Stimulated activated CD4-positive, alpha-beta T cell treated with anti-CD3 and anti-CD28 coated beads, Interleukin-4, amount 100 ng/mL, for 1 hour (primary cell): ENCODE measurements at places on chromosomes 1 and 21.

- DNase-seq, result no peak
Measured at GRCh38 chr1:222555992-222556615, 8.2 kb upstream of the HHIPL2 start.

DNA sequence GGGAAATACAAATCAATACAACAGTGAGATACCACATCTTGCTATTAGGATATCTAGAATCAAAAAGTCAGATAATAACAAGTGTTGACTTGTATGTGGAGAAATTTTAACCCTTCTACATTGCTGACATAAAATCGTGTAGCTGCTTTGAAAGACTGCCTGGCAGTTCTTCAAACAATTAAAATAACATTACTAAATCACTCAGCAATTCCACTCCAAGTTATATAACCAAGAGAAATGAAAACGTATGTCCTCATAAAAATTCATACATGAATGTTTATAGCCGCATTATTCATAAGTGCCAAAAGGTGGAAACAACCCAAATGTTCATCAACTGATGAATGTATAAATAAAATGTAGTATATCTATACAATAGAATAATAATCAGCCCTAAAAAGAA, 164.6 kb downstream of the RASAL2 start:
- DNase-seq, result no peak

GRCh38 chr1:58340185-58340584, 206.3 kb downstream of the OMA1 start:
- no peak for DNase-seq

DNA sequence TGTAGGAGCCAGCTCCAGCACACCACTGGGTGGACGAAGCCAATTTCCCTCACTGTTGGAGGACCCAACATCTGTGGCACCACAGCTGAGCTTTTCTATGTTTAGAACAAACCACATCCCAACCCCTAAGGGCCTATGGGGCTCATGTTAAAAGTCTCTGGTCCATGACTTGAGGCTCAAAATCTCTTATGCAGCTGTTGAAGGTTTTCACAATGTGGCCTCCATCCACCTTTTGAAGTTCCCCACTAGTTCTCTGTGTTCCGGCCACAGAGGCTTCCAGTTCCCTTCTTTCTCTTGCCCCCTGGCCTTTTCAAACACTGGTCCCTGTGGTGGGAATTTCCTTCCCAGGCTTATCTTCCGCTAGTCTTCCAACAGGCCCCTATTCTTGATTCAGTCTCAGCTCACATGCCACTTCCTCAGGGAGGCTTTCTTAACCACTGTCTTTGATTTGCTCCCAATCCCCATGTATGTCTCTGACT, 3.9 kb upstream of the IFNLR1 start:
- DNase-seq, result no peak

GRCh38 chr1:203677771-203678170, 51.1 kb downstream of the ATP2B4 start:
- no peak for DNase-seq

DNA sequence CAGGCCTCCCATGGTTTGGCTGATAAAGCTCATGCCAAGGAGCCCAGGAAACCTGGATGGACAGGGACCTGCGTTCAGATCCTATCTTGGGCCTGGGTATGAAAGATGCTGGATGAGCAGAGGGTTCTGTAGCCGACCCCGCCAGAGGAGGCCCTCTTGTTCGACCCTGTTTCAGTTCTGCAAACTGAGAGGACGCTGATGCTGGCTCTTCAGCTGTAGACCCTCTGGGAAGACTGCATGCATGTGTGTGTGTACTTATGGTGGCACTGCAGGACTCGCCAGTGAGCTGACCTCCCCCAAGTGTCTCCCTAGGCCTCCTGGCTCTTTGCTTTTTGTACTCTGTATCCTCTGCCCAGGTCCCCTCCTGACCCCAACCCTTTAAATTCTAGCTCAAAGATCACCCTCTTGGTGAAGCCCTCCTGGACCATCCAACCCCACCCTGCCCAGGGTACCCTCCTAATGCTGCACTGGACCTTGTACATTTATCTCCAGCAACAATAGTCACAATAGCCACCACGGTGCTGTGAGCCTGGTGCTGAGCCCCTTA, 1.6 kb downstream of the EPS8L3 start:
- DNase-seq, result no peak

DNA sequence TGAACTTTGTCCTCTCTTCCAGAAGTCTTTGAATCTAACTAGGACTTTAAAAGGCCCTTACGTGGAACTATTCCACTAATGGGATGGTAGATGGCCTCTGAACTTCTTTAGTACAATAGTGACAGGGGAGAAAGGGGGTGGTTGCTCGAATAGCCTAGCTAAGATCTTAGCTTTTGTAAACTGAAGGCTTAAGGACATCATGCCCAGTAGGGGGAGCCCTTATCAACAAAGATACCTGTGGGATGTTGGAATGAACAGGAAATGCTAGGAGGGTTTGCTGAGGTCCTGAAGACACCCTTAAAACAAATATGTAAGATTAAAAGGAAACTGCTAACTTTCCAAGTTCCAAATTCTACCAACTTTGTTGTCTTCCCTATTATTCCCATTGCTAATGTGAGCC, 33.2 kb downstream of the NHLH2 start:
- DNase-seq, result no peak

- no peak for DNase-seq
Measured at GRCh38 chr21:36518883-36519492, 39.1 kb upstream of the CLDN14 start.

DNA sequence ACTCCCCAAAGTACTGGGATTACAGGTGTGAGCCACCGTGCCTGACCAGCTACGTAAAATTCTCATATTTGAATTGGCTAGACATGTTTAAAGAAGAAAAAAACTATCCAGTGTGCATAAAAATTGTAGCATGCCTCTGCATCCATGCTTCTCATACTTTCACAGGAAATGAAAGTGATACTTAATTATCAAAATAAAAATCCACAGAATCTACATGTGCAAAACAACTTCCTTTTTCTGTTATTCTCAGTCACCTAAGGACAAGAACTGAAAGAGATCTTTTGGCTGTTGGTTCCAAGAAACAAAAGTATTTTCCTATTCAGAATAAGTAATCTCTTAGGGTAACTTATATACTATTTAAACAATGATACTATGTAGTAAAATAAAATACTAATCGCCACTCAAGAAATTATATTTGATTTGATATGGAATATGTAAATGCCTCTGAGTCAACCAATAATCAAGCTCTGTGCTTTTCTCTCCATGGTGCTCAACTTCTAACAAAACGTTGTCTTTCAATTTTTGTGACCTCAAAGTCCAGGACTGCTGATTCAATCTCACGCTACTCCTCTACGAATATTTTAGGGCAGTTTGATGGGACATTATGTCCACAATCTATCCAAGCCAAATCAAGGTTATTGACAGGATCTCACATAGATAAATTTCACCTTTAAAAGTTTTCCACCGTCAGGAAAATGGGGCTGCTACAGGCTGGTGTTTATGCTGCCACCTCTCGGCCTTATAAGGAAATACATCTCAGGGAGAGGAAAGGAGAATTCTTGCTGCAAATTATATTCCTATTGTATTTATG, 102.7 kb downstream of the ZNF281 start:
- DNase-seq, result no peak

- DNase-seq, result no peak
Measured at GRCh38 chr1:40155910-40156309, 5.3 kb upstream of the RLF start.

DNA sequence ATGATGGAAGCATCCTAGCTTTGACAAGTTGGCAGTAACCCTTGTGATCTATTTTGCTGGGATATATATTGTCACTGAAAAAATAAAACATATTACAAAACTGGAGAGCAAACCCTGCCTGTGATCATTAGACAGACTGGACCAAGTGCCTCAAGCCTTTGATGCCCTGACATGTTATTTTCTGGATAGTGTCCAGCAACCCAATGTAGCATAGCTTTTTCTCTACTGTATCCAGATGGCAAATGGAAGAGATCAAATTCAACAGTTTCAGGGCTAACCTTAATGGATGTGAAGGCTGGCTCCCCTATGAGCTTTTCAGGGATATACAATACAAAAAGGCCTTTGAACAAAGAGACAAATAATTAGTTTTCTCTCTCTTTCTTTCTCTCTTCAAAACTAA, 25.1 kb downstream of the WARS2 start:
- no peak for DNase-seq

DNA sequence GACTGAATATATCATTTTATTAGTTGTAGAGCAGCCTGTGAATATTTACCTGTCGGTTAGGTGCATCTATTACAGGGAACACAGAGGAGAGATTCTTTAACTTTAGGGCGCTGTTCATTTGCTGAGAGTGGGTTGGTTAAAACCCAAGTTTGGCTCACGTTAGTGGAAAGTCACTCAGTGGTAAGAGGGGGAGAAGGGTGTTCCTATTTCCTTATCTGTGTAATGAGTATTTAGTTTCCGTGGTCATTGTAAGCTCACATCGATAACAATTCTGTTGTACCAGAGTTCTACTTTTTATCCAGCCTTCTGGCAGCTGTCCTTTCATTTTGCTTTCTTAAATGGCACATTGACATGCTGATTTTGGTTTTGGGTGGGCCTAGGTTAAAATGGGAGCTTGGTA, 773.2 kb upstream of the ADAMTS5 start:
- DNase-seq, result no peak

DNA sequence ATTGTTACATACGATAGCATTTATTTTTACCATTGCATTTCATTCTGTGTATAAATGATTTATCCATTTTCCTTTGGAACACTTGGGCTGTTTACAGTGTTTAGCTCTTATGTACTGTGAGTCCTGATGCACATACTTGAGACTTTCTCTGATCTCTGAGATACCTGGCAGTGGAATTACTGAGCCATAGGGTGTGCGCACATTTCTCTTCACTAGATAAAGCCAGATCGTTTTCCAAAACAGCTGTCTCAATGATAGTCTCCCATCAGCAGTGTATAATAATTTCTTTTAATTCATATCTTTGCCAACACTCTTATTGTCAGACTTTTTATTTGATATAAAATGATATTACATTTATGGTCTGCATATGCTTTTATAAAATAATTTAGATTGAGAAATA, 66.2 kb downstream of the VPS13D start:
- no peak for DNase-seq

DNA sequence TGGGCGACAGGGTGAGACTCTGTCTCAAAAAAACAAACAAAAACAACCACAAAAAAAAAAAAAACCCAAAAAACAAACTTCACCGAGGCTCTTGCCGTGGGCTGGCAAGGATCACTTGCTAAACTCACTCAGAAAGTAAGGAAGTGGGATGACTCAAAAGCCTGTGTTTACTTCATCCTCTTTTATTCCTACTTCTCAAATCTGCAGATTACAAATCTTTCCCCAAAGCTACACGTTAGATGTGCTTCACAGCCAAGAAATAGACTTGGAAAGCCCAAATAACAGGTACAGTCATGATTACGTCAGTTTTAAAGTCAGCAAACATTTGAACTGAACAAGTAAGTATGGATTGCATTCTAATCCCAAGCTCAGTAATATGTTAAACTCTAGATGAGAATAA, 359.3 kb downstream of the ADGRL2 start:
- no peak for DNase-seq

DNA sequence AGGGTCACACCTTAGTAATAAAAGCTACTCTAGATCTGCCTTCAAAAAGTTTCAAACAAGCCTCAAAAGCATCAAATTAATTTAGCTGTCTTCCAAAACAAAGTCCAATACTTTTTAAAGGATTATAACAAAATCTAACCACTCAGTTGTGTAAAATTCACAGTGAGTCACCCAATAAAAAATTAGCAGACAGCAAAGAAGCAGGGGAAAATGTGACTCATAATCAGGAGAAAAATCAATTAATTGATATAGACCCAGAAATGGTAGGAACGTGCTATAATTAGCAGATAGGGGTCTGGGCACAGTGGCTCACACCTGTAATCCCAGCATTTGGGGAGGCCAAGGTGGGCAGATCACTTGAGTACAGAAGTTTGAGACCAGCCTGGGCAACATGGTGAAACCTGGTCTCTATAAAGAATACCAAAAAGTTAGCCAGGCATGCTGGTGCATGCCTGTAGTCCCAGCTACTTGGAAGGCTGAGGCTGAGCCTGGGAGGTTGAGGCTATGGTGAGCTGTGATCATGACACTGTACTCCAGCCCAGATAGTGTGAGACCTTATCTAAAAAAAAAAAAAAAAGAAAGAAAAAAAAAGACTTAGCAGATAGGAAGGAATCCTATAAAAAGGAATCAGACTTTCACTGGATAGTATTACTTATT, 8.1 kb upstream of the MYOG start:
- no peak for DNase-seq

GRCh38 chr1:15761366-15762128, 3.0 kb downstream of the FBLIM1 start:
- DNase-seq, result no peak

GRCh38 chr1:167486090-167486824, 32.1 kb downstream of the CD247 start:
- no peak for DNase-seq

DNA sequence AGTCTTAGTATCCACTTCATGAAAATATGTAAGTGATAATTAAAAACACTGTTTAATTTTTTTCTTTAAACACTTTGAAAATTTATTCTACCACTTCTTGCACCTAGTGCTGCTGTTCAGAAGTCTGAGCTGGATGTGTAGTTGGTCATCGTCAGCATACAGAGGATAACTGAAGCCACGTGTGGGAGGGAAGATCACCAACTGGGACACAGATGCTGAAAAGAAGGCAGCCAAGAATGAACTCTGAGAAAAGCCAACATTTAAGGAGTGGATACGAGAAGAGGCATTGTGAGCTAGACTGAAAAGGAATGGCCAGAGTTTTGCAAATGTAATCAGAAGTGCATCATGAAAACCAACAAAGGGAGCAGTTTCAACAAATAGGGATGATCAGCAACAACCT, 24.6 kb upstream of the CLCA4 start:
- DNase-seq, result no peak

DNA sequence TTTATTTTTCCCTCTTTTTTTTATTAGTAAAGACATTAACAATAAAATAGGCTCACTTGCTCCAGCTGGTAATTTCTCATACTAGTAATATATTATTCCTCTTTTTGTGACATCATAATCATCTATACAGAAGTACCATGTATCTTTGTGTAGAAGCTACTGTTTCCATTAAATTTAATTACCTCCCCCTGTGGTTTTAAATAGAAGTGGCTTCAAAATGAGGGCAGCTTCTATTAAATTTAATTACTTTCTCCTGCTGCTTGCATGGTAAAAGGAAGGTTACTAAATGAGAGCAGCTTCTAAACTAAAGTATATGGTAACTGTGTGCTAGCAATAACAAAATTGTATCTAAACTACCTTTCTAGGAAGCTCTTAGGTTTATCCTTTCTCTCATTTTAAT, 94.0 kb downstream of the DPYD start:
- no peak for DNase-seq

DNA sequence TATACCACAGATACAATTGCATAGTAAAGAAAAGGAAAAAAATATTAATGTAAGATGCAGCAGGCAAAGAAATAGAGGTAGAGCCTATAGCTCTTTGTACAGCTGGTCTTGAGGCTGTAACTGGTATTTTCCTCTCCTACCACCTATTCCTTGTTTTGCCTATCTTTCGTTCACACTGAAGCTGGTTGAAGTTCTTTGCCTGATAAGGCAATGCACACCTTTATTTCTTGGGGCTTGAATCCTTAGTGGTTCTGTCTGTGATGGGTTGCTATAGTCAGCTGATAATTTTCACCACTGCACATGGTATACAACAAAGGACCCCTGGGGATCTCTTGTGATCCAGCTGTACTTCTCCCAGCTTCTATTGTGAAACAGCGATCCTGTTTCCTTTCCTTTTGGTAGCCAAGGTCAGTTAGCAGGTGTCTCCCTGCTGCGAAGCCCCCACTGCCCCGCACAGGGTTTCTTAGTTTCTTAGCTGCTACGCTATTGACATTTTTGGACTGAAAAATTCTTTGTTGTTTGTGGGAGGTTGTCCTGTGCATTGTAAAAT, 9.9 kb upstream of the TSNAX start:
- no peak for DNase-seq

- no peak for DNase-seq
Measured at GRCh38 chr1:62159940-62160348, 34.7 kb upstream of the L1TD1 start.
